ENCODE measurements at places on chromosomes 6 and 20.
A peak's percentile ranks its signal among the peaks of the same experiment; 100 is the strongest.

- DNase-seq: no peak
Observed at GRCh38 chr6:9766240-9766915, 648.5 kb downstream of the TFAP2A start.

DNA sequence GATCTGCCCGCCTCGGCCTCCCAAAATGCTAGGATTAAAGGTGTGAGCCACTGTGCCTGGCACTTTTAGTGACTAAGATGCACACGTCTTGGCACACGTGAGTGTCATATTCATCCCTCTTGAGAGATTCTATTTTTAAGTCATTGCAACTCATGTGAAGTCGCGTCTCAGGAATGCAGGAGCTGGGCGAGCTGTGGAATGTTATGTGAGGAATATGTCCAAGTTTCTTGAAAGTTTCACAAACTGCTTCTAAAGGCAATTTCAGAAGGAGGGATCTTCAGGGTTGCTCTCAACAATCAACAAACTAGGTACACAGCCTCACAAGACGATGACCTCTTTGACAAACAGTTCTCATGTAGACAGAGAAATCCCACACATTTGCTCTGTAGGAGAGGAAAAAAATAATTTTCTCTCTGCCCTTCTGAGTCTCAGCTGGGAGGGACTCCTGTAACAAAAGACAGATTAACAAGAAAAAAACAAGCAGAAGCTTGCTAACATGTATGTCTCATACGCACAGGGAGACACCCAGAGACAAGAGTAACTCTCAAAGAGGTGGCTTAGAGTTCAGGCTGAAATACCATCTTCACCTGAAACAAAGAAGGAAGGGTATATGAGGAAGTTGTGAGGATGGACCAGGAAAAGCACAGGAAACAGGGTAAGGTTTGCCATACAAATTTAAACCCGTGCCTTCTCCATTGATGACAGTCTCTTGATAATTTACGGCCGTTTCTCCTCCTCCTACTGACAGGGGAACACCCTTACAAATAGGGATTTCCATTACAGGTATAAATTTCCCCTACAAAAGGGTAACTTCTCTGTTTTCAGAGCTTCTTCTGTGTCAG, 45.3 kb upstream of the FAM50B start:
- DNase-seq: no peak

- no peak for DNase-seq
Observed at GRCh38 chr20:17967521-17968365, 851 bp downstream of the SNX5 start.

DNA sequence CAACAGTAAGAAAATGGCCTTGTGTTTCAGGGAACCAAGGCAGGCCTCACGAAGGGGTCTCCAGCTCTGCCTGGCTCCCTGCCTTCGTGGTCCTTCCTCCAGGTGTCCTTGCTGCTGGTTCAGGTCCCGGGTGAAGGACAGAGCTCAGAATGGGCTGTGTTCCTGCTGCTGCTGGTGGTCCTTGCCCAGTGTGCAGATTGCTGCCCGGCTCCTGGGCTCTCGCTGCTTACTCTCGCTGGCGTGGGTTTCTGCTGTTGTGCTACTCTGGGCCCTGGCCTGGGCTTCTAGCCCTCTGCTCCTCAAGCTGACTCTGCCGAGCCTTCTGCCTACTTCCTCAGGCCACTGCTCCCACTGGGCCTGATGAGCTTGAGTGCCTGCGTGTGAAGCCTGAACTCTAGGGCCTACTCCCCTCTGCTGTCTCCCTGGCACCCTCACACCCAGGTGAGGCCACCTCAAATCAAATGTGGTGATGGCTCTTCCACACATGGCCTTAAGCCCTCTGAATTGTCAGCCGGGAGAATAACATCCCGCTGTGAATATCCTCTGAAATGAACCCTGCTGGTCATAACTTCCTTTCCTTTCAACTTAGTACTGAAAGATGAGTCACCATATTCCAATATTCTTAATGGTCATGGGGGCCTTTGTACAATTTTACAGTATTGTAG, 171.6 kb downstream of the FOXC1 start:
- DNase-seq: no peak

DNA sequence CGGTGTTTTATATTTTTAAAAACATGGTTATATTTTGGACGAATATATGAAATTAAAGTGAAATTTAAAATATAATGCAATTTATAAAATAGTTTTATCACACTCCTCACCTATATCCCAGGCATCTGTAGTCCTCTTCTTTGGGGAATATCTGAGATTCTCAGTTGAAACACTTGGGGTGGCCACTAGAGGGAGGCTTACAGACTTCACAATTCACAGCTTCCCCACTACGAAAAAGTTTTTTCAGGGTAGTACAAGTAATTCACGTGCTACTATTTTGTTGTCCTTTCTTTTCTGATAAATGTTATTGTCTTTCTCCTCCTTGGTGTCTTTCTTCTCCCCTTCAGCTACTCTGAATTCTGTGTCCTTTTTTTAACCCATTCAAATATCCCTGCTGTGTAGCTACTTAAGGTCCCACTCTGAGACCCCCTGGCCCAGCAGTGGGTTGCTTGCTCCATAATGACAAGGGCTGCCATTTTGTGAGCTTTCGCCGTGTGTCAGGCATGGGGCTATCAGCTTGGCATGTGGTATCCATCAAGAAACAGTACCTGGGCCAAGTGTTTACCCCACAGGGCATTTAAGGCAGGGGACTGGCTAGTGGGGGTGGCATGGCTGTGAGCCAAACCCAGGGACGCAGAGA, 43.6 kb upstream of the PHACTR3 start:
- peak; percentile 9 for DNase-seq

DNA sequence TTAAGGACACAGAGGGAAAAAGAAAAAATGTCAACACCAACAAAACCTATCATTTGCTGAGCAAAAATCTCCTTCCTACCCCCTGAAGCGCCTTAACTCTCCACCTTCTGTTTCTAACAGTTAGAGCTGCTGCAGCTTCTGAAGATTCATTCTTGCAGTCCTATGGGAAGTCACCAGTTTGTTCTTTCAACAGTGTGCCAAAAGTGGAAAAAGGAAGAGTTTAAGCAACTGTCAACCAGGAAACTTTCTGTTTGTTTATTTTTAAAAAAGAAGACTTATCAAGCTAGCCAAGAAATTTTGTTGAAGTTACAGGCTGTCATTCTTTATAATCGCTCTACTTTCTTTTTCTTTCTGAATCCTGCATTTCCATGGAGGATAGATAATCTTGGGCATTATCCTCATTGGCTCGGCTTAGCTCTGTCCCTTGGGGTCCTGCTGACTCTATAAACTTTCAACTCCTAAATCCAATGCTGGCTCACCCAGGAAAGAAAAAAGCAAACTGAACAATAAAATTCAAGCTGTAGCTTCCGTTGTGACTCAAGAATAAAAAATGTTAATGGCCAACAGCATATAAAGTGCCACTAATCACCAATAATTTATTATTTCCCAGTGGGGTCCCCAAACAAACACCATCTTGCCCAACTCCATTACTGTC, 172.8 kb upstream of the CITED2 start:
- no peak for DNase-seq

- DNase-seq: no peak
Observed at GRCh38 chr20:44990957-44991356, 24.6 kb downstream of the STK4 start.

DNA sequence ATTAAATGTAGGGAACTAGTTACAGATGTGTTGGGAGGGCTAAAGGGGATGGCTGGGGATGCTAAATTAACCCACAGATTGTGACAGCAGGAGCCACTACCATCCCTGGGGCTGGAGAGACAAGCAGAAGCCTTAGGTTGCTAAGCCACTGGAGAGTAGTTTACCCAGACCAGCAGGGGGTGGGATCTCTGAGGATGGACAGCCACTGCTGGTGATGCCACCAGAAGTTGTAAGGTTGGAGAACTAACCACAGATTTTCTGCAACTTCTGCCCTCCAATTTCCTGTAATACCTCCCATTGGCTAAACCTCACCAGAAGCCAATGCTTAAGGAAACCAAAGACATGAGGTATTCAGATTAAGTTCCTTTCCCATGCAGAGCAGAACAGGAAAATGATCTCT, 139.6 kb upstream of the NOX3 start:
- no peak for DNase-seq

DNA sequence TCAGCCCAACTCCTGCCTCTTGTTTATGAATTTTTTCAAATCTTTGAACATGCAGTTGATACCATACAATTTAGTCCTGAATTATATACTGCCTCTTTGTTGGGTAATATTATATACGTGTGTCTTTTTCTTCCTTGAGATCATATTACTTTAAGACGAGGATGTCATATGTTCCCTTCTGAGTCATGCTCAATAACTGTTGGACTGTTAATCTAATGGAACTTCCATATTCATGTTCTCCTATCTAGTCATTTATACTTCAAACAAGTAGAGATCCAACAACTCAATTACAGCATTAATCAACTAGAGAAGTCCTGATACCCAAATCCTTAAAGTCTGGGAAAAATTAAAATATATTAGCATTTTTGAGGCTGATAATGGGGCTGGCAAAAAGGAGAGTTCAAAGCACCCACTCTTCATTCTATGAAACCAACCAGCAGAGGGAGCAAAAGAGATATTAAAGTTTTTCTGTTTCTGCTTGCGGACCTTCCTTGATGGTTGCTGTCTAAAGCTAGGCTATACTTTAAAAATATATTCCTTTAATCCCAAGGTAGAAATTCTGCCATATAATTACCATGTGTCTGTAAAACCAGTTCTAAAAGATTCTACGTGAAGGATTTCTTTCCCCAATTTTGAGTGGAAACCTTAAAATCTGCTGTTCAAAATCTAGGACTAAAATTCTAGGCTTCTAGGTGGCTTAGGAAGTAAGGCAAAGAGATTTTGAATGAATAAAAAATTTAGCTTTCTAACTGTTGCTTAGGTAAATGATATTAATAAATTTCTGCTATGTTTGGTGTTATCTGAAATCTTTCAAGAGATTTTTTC, 498.9 kb downstream of the BCKDHB start:
- DNase-seq: peak; percentile 24

- no peak for DNase-seq
Observed at GRCh38 chr6:43761666-43762409, 8.2 kb upstream of the VEGFA start.

DNA sequence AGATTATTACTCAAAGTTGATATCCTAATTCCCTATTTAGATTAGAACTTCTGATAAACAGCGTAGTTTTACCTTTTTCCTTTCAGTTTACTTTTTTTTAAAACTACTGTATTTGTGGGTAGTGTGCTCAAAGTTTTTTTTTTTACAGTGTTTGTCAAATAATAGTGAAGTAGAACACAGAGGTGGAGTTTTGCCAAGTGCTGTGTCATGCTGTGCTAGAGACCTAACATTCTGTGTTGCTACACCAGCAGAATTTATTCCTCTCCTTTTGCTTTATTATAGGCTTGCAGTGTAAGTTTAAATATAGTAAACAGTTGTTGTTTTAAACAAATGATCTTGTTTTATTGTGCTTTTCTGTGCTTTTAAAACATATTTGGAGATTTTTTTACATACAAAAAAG, 125.4 kb downstream of the HIVEP1 start:
- DNase-seq: no peak

DNA sequence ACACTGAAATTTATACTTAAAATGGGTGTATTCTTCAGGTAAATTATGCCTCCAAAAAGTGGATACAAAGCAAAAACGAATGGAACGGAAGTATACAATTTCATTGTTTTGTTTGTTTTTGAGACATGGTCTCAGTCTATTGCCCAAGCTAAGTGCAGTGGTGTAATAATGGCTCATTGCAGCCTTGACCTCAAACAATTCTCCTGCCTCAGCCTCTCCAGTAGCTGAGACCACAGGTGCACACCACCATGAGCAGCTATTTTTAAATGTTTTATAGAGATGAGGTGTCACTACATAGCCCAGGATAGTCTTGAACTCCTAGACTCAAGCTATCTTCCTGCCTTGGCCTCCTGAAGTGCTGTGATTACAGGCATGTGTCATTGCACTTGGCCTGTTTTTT, 122.2 kb downstream of the MAN1A1 start:
- DNase-seq: no peak

GRCh38 chr6:9272671-9273070, 837.3 kb upstream of the SLC35B3 start:
- no peak for DNase-seq

- DNase-seq: no peak
Observed at GRCh38 chr20:36183155-36183944, 28.8 kb downstream of the EPB41L1 start.

DNA sequence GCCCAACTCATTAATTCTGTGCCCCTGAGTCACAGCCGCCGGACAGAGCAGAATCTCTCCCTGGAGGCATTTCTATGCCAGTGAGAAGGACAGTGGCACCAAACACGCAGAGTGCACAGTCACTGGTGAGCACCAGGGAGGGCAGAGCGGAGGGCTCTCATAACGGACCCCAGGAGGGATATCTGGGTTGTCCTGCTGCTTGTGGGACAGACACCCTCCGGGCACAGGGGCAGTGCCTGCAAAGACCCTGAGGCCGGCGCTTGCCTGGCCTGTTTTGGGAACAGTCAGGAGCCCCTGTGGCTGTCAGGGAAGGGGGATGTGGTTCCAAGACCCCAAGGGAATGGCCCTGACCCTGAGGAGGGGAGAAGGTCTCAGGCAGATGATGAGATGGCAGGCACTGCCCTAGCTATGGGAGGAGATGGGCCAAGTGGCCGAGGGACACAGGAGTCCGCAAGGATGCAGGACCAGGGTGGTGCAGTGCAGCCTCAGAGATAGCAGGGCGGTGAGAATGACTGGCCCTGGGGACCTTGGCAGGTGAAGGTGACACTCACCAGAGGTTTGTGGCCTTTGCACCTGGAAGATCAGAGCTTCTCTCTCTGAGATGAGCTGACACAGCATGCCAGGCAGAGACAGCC, 270.8 kb downstream of the SMOC2 start:
- DNase-seq: no peak

GRCh38 chr20:50513169-50514034, 3.2 kb downstream of the PTPN1 start:
- DNase-seq: no peak

DNA sequence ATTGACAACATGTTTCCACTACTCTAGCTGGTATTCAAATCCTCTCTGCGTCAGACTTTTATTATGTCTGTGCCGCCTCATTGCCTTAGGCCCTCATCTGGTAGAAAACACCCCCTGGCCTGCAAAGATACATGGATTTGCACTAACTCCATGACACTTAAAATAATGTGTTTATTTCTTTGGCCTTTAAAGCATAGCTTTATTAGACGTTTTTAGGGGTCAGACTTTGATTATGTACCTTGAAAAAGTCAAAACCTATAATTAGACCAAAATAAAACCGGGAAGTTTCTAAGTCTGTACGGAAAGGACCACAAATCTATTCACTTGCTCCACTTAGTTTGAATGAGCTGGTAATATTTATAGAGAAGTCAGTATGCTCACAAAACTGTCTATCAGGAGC, 357.9 kb upstream of the NOX3 start:
- DNase-seq: no peak

DNA sequence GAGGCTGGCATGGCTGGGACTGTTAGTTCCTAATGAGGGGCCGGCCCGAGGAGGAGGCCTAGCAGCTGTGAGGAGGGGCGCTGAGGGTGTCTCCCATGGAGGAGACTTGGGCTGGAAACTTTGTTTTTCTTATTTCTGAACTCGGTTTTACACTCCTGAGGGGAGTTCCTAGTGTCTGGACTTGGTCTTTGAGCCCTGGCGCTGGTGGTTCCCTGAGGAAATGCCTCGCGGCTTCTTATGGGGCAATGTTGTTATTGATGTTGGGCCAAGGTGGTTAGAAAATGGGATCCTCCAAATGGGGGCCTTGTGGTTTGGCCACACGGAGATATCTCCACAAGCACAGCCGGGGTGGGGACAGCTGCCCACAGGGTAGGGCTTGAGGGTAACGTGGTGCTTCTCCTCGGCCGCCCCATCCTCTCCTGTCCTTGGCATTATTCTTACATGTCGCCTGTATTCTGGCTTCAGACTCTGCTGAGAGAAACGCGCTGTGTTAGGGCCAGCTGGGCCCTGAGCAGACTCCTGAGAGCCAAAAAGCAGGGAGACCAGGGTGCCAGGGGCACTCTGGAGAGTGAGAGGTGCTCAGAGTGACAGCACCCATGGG, 136.9 kb downstream of the FOXO3 start:
- DNase-seq: no peak

Data from SHP77 (cell line).